Effector CD4-positive, alpha-beta T cell (primary cell): ENCODE measurements at places on chromosomes 12 and 14.

GRCh38 chr14:72924337-72924736 is 1.9 kb upstream of the DCAF4 start:
- no peak for DNase-seq

GRCh38 chr14:99035268-99035667 is 236.7 kb downstream of the BCL11B start:
- no peak for DNase-seq

- DNase-seq = peak; percentile 45
These were observed 20.4 kb downstream of the CCDC88C start for GRCh38 chr14:91396959-91397815.

DNA sequence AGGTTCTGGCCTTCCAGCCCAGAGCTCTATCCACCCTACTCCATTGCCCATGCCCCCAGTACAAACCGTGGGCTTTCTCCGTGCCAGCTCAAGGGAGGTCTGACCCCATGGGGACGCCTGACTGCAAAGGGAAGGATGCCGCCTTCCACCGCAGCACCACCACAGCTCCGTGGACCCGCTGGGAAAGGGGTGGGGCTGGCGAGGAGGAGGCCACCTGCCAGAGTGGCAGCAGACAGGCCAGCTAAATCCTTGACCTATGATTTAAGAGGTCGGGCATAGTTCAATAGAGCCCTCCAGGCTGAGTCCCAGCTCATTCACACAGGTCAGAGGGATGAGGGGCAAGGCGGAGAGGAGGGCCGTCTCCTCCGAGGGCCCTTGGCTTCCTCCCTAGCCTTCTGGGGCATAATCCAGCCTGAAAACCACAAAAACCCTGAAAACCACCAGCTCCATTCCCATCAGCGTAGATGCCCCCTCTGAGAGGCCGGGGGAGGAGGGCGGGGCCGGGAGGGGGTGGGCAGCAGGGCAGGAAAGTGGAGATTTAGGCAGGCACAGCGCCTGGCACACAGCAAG is 14.9 kb upstream of the FIGNL2 start:
- no peak for DNase-seq

DNA sequence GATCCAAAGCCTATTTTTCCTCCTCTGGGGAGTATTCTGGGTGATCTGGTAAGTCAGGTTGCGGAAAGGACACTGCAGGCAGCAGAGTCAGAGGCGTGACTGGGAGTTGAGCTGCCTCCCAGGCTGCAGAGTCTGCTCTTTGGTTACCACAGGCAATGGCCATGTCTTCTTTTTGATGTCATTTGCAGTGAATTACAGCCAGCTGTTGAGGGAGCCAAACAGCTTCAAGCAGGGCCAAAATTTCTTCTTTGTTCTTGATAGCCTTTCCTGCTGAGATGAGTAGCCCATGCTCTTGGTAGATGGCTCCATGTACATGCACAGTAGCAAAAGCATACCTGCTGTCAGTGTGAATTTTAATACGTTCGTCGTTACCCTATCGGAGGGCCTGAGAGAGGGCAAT is 116.6 kb upstream of the PZP start:
- no peak for DNase-seq
